ENCODE measurements at places on chromosomes 5 and 9.

DNA sequence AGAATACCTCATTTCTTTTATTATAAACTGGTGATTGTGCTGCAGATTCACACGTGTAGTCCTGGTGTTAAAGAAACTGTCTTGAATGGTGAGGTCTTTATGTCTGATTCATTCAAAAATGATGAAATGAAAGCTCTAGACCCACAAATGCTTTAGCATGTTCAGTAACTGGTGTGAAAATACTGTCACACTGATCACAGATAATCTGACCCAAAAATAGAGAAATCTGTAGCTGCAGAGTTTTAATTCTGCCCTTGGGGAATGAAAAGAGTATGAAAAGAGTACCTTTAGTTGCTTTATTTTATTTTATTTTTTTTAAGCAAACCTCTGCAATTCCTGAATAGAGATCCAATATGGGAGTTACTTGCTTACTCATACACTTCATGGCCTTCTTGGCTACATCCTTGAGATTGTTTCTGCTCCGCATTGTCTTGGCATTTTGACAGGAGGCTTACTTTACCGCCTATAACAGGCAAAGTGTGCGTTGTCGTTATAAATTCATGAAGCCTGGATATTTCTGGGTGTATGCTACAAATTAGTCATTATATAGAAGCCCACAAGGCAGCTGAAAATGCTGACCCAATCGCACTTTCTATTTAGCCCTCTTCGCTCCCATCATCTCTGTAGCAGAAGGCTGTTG, 2.7 kb downstream of the RGMB start:
- DNase-seq: no peak

DNA sequence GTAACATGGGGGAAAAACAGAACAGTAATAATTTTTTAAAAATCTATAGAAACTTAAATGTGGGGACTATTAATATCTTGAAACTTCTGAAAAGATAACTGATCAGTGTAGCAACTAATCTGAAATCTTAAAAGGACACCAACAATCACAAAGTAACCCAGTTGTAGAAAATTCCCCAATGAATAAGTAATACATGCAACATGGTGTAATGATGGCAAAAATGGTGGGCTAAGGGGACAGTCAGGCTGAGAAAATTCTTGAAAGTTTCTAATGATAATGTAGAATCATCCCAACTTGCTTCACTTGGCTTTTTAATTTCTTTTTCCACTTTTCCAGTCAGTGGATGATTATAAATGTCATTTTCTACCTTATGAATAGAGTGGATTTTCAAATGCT, 5.4 kb downstream of the NFIL3 start:
- no peak for DNase-seq

GRCh38 chr9:89815061-89815902, 210.5 kb downstream of the GADD45G start:
- DNase-seq: no peak

DNA sequence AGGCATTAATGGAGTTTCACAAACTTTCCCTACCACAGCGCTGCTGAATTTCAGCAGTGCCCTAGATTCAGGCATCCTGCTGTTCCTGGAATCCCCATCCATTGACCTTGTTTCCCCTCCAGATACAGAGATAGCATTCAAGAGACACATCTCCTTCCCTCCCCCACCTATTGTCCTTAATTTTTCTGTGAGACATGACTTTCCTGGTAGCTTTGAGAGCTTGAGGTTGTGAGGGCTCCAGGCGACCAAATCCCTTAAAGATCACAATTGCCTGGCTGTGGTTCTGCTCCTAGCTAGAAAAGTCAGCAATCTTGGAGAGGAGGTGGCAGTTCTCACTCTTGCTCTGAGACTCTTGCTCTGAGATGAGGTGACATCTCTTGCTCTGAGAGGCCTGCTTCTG, 48.0 kb downstream of the PRR16 start:
- no peak for DNase-seq

GRCh38 chr5:97501965-97502305, 318.9 kb upstream of the RIOK2 start:
- no peak for DNase-seq

DNA sequence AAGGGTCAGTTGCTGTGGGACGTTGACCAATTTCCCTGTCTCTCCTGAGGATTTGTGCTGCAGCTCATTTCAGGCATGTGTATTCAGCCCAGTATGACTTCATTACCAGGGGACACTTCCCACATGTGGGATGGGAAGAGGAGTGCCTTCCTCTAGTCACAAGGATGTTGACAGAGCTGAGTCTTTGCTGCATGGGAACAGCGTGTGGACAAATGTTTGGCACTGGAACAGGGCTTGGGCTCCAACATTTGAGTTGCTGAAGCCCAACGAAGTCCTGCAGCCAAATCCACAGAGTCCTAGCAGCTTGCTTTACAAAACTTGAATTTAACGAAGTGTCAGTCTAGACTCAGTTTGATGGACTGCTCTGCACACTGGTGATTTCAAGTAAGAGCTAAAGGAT, 283.2 kb downstream of the SH3GL2 start:
- no peak for DNase-seq

All from esophagus squamous epithelium (tissue), 5 donors.